ENCODE measurements at places on chromosomes 13 and 19.
A peak's percentile ranks its signal among the peaks of the same experiment; 100 is the strongest.

DNA sequence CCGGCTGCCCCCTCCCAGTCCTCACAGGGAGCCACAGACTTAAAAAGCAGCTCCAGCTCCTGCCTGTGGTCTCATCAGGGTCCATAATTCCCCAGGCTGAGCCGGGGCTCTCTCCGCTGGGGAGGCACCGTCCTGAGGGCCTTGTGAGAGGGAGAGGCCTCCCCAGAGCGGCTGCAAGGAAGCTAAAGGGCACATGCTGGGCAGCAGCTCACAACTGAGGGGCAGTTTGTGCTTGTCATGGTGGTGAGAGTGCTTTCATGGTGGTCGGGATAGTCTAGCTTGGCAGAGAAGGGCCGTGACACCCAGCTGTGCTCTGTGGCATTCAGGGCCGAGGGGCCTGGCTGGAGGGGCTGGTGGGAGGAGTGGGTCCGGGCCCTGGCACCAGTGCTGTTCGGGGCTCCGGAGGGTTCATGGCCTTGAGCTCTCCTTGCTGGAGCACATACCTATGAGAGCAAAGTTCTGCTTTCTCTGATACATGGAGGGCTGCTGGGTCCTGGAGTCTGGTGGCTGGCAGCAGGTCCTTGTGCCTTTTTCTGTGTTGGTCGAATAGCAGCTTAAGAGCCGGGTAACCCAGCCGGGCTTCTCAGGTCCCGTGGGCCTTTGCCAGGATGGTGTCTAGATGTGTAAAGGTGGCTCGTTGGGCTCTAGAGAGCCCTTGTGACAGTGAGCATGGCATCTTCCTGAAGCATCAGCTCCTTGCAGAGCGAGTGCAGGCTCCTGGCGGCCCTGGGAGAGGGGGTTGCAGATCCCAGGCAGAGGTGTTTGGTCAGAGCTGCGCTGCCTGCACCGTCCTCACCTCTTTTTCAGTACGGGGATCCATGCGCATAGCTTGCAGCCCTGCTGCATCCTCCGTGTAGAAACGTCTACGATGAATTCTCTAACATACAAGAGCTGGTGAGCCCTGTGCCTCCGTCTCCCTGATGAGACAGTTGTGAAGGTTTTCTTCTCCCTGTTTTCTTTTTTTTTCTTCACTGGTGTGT is 8.8 kb downstream of the UPF1 start:
- H3K4me1 ChIP-seq = peaks cover 11% of the 10 kb centered on the region
- peaks cover 30% of the 10 kb centered on the region for H3K36me3 ChIP-seq
- no peaks in the 10 kb centered on the region for H3K27me3 ChIP-seq
- no peak overlapping the region for H3K4me3 ChIP-seq
- DNase-seq = no peak
- H3K27ac ChIP-seq = no peak overlapping the region

- H3K27ac ChIP-seq = no peak overlapping the region
- no peaks in the 10 kb centered on the region for H3K4me1 ChIP-seq
- no peaks in the 10 kb centered on the region for H3K27me3 ChIP-seq
- no peak overlapping the region for H3K4me3 ChIP-seq
- DNase-seq = no peak
Observed at GRCh38 chr13:65453982-65454381, 1776.2 kb downstream of the PCDH9 start.

DNA sequence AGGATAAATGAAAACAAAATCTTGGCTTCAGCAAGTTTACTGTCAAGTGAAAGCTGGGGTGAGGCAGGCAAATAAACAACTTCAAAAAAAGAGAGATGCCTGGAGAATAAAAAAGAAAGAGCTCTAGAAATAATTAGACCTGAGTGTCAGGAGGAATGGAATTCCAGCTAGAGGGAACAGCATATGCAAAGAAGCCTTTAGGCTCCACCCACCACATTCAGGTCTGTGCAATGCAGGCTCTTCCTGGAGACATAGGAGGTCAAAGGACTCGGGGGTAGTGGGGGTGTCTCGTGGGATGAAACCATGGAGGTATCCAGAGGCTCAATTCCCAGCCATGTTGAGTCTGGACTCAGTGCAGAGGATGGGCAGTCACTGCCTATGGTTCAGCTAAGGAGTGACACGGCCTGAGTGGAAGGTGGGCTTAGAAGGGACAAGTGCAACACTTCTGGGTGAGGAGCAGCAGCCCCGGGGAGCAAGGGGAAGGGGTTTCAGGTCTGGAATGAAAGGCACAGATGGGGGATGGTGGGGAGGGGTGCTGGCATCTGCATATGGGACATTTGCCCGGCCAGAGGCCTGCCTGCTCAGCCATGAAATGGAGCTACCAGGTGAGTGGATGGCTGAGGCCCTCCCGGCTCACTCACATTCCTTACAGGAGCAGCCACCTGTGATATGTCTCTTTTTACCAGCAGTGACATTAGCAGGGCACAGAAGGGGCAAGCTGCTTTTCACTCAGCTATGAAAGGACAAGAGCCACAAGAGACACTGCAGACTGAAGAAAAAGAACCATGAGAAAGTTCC is 12.3 kb downstream of the LATS2 start:
- no peak overlapping the region for H3K27ac ChIP-seq
- DNase-seq = no peak
- H3K4me1 ChIP-seq = no peaks in the 10 kb centered on the region
- peaks cover 58% of the 10 kb centered on the region for H3K36me3 ChIP-seq
- H3K4me3 ChIP-seq = no peak overlapping the region
- H3K27me3 ChIP-seq = no peaks in the 10 kb centered on the region

DNA sequence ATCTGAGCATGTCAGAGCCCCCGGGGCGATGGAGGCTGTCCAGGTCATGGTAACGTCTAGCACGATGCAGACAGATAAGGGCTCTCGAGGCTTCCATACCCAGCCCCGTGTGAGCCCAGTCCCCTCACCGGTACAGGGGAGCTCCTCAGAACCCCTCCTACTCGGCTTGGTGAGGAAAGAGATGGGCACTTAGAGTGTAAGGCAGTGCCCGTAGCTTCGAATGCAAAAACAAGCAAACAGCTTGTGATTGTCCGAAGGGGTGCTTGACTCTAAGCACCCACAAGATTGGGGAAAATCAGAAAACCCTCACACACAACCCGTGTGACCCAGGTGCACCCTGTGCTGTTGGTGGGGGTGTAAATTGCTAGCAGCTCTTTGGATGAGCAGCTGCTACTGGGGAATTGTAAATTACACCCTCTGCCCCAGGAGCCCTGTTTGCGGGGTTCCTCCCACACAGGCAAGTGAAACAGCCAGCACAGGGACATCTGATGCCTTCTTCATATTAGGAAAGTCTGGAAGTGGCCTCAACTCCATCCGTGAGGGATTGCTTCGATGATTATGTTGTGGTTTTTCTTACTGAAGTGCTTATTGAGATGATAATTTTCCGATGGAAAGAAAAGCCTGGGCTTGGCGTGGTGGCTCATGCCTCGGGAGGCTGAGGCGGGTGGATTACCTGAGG is 918 bp upstream of the PSPN start:
- peaks cover 33% of the 10 kb centered on the region for H3K36me3 ChIP-seq
- no peak for DNase-seq
- no peaks in the 10 kb centered on the region for H3K27me3 ChIP-seq
- H3K4me3 ChIP-seq = no peak overlapping the region

DNA sequence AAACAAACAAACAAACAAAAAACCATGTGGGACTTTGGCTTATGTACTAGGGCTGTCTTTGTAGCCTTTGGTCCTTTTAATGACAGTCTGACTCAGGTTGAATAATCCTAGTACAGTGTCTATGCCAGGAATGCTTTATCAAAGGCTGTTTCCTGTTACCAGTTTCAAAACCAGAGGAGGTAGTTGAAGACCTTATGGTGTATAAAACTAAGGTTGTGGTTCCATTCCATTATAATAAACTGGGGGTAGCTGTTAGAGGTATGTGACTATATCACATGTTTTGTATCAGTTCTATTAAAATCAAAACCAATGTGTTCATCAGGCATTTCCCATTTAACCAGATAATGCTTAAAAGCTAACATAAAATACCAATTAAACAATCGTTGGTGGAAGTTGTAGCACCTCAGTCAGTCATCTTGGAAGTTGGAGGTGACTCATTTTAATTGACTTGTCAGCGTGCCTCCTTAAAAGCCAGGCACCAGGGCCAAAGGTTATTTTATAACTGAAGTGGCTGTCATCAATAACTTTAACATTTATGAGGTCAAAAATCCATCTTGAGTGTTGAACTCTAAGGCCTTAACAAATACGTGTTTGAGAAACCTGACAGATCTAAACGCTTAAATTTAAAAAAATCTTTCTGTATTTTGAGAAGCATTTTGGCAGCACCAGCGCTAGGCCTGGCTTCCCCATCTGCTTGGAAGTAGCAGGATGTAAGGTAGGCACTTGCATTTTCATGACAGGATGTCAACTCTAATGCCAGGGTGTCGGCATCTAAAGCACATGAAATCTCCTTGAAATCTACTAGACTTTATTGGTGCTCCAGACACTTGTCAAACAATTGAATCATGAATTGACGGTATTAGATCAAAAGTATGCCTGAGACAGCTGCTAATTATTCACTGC is 162.5 kb downstream of the LMO7 start:
- DNase-seq = no peak
- no peaks in the 10 kb centered on the region for H3K27me3 ChIP-seq
- H3K27ac ChIP-seq = no peak overlapping the region

GRCh38 chr19:54137699-54138488 is at the start of gene CNOT3:
Gene CNOT3 (plus strand): TSS chr19:54137762. CDS start chr19:54142979, 5,217 bp downstream.
- H3K36me3 ChIP-seq = peaks cover 42% of the 10 kb centered on the region
- no peaks in the 10 kb centered on the region for H3K27me3 ChIP-seq
- no peak for DNase-seq
- H3K4me3 ChIP-seq = peak within 1 kb of the TSS; percentile 68
- peak within 1 kb of the TSS; percentile 28 for H3K27ac ChIP-seq

GRCh38 chr13:94419925-94420305 is 59.6 kb downstream of the DCT start:
- H3K27ac ChIP-seq = no peak overlapping the region
- DNase-seq = no peak
- no peaks in the 10 kb centered on the region for H3K36me3 ChIP-seq
- H3K4me3 ChIP-seq = no peak overlapping the region
- H3K27me3 ChIP-seq = no peaks in the 10 kb centered on the region

- H3K4me1 ChIP-seq = peaks cover 3% of the 10 kb centered on the region
- H3K27me3 ChIP-seq = no peaks in the 10 kb centered on the region
- H3K4me3 ChIP-seq = no peak overlapping the region
- H3K36me3 ChIP-seq = peaks cover 17% of the 10 kb centered on the region
- H3K27ac ChIP-seq = no peak overlapping the region
- no peak for DNase-seq
Observed at GRCh38 chr19:15126131-15126910, 19.1 kb downstream of the SYDE1 start.

GRCh38 chr13:101714195-101714594 is 261.7 kb downstream of the ITGBL1 start:
- H3K4me3 ChIP-seq = no peak overlapping the region
- H3K27me3 ChIP-seq = no peaks in the 10 kb centered on the region
- no peak overlapping the region for H3K27ac ChIP-seq
- no peaks in the 10 kb centered on the region for H3K4me1 ChIP-seq

GRCh38 chr19:49939721-49940481 is 10.6 kb upstream of the NUP62 start:
- no peaks in the 10 kb centered on the region for H3K4me1 ChIP-seq
- H3K27me3 ChIP-seq = no peaks in the 10 kb centered on the region
- no peak overlapping the region for H3K27ac ChIP-seq
- H3K36me3 ChIP-seq = no peaks in the 10 kb centered on the region
- DNase-seq = no peak

DNA sequence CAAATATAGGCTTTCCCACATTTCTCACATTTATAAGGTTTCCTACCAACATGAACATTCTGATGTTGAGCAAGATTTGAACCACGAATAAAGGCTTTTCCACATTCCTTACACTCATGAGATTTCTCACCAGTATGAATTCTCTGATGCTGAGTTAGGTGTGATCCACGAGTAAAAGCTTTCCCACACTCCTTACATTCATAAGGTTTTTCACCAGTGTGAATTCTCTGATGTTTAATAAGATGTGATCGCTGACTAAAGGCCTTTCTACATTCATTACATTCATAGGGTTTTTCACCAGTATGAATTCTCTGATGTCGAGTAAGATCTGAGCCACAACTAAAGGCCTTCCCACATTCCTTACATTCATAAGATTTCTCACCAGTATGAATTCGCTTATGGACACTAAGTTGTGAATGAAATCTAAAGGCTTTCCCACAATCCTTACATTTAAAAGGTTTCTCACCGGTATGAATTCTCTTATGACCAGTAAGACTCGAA is 19.0 kb downstream of the ZNF790 start:
- peaks cover 66% of the 10 kb centered on the region for H3K36me3 ChIP-seq
- DNase-seq = no peak
- H3K4me1 ChIP-seq = no peaks in the 10 kb centered on the region
- no peak overlapping the region for H3K27ac ChIP-seq
- H3K27me3 ChIP-seq = no peaks in the 10 kb centered on the region

DNA sequence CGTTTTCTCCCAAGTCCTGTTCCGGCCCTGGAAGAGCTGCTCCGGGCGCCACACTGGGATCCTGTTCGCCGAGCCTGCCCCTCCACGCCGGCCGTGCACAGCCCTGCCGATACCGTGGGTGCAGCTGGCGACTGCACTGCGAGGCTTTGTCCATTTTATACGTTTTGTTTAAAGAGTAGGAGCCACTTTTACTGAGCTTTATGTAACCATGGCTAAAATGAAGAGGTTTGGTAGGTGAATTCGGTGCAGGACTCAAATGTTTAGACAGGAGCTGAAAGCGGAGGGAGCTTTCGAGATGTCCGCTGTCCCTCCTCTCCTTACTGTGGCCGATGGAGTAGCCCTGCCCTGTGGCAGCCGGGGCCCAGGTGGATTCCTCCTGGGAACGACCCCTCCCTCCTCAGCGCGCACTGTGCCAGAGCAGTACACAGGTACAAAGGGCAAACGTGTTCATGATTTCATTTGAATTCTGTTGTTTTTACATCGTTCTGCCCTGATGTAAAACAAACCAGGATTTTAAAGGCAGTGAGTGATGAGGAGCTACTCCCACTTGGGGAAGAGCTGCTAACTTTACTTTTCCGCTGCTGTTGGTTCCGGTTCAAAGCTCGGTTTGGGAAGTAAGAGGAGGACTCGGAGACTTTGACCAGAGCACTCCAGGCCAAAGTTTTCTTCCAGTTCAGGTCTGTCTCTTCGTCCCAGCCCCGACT is 1.7 kb downstream of the COL4A2 start:
- peaks cover 6% of the 10 kb centered on the region for H3K36me3 ChIP-seq
- H3K27me3 ChIP-seq = no peaks in the 10 kb centered on the region
- H3K4me1 ChIP-seq = peaks cover 15% of the 10 kb centered on the region
- DNase-seq = no peak
- H3K4me3 ChIP-seq = peak overlapping the region; percentile 86

GRCh38 chr13:59368693-59369092 is 795.0 kb downstream of the DIAPH3 start:
- no peak overlapping the region for H3K4me3 ChIP-seq
- no peak overlapping the region for H3K27ac ChIP-seq
- H3K36me3 ChIP-seq = no peaks in the 10 kb centered on the region
- peaks cover 2% of the 10 kb centered on the region for H3K4me1 ChIP-seq
- no peak for DNase-seq
- H3K27me3 ChIP-seq = no peaks in the 10 kb centered on the region
